MG63 (cell line): ENCODE measurements at places on chromosomes 6 and 20.

GRCh38 chr6:142153196-142153595 lies 6.1 kb downstream of the VTA1 start:
- DNase-seq = no peak

- no peak for DNase-seq
These were observed 100.8 kb downstream of the GRM4 start for GRCh38 chr6:34044945-34045595.

- peak; percentile 58 for DNase-seq
These were observed 76.7 kb downstream of the TFAP2A start for GRCh38 chr6:10338151-10338550.

DNA sequence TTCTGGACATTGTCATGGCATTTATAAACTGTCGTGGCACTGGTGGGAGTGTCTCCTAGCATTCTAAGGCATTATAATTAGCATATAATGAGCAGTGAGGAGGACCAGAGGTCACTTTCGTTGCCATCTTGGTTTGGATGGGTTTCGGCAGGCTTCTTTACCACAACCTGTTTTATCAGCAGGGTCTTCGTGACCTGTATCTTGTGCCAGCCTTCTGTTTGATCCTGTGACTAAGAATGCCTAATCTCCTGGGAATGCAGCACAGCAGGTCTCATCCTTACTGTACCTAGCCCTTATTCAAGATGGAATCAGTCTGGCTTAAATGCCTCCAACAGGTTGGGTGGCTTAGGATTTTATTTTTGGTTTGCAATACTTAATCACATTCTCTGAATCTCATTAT lies 142.7 kb upstream of the GGTLC1 start:
- no peak for DNase-seq

GRCh38 chr6:167034056-167034455 lies 34.9 kb downstream of the CEP43 start:
- DNase-seq = no peak

- DNase-seq = no peak
These were observed 27.5 kb downstream of the LAMA5 start for GRCh38 chr20:62339647-62340062.

- no peak for DNase-seq
These were observed 33.5 kb upstream of the ADIG start for GRCh38 chr20:38547288-38548085.

GRCh38 chr6:169632841-169633240 lies 69.0 kb downstream of the WDR27 start:
- DNase-seq = no peak

DNA sequence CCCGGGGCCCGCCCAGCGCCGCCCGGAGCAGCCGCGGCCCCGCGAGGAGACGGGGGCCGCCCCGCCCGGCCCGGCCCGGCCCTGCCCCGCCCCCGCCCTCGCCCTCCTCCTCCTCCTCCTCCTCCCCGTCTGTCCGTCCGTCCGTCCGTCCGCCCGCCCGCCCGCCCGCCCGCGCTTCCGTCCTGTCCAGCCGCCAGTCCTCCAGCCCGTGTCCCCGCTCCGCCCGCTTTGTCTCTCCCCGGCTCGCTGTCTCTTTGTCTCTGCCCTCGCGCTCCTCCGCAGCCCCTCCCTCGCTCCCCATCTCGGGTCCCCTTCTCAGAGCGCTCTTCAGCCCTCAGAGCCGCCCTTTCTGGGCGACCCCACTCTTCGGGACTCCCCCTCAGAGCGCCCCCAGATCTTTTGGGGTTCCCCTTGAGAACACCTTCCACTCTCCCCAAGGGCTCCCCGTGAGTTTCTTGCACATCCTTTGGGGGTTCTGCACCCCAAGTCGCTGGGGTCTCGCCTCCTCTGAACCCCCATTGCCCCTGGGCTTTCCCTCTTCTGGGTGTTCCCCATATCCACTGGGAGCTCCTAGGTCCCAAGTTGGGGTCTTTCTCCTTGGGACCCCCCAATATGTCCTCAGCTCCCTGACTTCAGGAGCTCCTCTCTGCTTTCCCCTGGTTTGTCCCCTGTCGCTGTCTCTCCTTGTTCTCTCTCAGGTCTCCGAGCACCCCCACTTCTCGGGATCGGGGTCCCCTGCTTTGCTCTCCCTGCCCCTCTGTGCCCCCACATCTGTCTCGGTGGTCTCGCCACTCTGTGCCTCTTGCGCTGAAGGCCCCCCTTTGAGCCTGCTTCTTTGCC lies 79.5 kb upstream of the MYL9 start:
- peak; percentile 81 for DNase-seq

DNA sequence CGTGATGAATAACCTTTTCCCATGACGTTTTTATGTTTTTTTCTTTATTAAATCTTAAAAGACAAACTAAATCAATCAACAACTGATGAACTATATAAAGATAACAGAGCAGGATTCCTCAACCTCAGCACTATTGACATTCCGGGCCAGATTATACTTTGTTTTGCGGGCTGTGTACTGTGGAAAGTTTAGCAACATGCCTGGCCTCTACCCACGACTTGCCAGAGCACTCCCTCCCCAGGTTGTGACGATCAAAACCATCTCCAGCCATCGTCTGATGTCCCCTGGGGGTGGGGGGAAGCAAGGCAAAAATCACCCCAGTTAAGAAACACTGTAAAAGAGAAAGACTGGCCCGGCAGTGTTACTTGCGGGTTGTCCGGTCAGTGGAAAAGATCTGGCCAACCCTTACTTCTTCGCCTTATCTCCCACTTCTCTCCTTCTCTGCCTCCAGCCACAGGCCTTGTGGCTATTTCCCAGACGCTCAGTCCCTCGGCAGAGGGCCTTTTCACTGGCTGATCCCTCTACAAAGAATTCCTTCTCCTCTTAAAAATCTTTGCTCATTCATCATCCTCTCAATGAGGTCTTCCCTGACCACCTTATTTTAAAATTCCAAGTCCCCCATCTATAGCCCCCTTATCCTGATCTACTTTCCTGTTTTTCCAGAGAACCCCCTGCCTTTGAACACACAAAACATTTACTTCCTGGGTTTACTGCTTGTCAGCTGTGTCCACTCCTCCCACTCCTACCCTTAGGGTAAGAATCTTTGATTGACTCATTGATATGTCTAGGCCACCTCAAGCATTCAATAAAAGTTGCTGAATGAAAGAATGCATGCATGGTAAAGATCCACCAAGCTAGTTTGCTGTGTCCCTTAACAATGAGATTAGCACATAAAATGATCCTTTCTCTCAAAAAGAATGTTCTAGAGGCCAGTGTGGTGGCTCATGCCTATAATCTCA lies 14.7 kb upstream of the RAB22A start:
- no peak for DNase-seq

- no peak for DNase-seq
These were observed 25.9 kb upstream of the B3GAT2 start for GRCh38 chr6:70982747-70983146.

GRCh38 chr6:110664933-110665332 lies 150.3 kb downstream of the CDK19 start:
- no peak for DNase-seq

GRCh38 chr6:153767127-153767526 lies 271.9 kb upstream of the OPRM1 start:
- DNase-seq = no peak

DNA sequence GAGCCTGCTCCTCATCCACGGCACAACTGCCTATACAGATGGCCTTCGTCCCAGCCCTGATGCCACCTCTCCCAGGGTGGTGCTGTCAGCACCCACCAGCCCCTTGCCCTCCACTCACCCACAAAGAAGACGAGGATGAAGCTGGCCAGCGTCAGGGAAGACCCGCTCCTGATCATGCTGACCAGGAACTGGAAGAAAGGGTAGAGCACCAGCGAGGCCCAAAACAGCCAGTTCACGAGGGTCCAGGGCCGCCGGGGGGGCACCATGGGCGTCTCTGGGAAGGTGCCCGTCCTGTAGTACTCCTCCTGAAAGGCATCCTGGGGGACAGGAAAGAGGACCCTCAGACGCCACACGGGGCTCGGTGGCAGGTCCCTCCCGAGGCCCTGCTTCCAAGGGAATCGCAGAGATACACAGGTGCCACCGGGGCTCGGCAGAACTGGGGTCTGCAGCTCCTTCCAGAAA lies 134.5 kb downstream of the AGPAT4 start:
- DNase-seq = no peak

- no peak for DNase-seq
These were observed 14.4 kb downstream of the MKKS start for GRCh38 chr20:10419550-10420133.

DNA sequence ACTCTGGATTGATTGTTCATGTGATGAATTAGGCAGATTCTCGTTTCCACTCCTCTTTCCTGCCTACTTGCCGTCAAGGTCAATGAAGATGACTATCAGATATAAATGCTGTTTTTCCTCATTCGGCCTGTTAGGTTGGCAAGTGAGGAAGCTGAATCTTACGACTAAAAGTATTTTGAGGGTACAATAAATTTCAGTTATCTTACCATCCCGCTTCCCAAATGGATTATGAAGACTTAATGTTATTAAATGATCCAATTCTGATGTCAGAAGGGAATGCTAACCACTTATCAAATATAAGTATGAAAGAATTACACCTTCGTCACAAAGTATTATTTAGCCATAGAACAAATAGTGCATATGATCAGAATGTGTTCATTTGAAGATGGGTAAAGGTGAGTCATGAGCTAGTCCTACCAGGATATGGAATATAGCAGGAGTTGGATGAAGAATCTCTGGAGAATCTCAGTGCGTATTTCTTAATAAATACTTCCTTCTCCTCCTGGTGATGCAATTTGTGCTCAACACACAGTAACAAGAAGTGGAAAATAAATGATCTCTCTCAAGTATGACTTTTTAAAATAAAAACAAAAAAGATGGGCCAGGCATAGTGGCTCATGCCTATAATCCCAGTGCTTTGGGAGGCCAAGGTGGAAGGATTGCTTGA lies 4.6 kb downstream of the GPLD1 start:
- no peak for DNase-seq

GRCh38 chr6:80544555-80544954 lies 438.1 kb downstream of the BCKDHB start:
- no peak for DNase-seq

DNA sequence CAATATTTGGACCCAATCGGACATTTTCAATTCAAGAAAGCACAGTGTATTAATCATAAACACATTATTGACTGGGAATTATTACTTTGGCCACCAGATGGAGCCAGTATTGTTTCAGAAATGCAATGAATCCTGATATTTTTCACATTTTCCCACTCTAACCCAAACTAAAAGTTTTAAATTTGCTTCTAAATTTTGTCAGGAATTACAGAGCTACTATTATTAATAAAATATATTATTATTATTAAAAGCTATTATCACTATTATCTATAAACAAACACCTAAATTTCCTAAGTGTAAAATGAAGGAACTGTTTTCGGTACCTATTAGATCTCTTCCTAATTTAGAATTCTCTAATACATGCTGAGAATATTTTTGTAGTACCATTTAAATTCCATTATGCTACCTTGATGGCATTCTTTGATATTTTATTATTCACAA lies 245.3 kb downstream of the OGFRL1 start:
- no peak for DNase-seq

DNA sequence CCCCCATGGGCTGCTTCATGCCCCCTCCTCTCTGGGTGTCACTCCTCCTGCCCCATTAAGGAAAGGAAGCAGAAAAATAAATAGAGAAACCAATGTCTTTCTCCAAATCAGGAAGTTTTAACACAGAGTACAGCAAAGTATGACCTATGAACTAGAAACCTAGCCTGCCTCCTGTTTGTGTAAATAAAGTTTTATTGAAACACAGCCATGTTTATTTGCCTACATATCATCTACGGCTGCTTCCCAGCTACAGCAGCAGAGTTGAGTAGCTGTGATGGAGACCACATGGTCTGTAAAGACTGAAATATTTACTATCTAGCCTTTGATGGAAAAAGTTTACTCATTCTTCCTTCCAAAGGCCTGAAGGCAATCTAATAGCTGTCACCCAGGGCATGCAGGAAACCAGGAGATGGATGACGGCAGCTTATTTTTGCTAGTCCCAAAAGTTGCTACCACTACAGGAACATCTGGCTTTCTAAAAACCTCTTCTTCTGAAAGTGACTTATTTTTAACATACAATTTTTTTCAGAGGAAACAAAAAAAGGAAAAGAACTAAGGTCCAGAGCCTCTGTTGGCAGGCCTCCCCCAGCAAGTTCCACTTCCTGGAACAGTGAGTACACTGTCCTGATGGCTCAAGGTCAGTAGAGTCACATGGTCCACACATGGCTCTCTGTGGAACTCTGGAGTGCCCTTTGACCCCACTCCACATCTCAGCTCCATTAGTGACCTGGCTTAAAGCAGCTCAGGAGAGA lies 287.8 kb downstream of the PTPRT start:
- no peak for DNase-seq

DNA sequence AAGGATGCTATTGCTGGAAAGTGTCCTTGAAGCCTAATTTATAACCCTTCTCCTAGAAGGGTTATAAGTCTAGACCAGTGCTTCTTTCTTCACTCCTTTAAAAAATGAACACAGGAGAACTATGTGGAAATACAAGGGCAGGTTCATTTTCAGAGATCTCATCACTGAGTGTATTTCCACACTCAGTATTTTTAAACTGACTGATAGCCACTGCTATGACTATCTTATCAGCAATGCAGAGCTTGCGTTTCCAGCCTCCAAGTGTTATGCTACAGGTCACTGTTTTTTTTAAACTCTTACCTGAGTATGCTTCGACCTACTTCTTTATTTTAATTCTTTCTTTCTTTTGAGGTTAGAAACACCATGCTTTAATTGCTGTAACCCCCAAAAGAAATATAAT lies 319.1 kb downstream of the ARHGAP18 start:
- DNase-seq = no peak

- DNase-seq = no peak
These were observed 44.7 kb downstream of the RGS17 start for GRCh38 chr6:153086225-153086990.

GRCh38 chr20:49804364-49804763 lies 8.3 kb upstream of the SLC9A8 start:
- DNase-seq = no peak

DNA sequence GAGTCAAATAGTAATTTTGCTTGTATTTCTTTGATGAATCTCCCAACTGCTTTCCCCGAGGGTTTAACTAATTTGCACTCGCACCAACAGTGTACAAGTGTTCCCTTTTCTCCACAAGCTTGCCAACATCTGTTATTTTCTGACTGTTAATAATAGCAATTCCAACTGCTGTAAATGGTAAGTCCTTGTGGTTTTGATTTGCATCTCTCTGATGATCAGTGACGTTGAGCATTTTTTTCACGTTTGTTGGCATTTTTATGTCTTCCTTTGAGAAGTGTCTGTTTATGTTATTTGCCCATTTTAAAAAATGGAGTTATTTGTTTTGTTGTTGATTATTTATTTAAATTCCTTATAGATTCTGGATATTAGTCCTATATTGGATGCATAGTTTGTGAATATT lies 399.8 kb upstream of the MAN1A1 start:
- DNase-seq = no peak

DNA sequence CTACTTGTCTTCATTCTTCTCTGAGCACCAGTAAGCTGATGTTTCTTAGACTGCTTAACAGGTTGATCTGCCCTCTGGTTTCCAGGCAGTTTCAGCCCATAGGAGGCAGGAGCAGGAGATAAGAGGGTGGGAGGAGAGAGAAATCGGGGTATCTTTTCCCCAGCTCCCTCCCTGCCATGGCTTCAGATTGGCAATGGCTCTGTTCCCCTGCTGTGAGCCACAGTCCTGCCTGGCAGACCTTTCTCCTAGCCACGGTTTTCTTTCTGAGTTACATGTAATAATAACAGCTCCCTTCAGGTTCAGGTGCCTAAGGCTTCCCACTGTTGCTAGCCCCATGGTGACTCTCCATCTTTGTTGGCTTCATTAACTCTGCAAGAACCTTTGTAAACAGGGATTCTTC lies 115.3 kb downstream of the CD83 start:
- no peak for DNase-seq

GRCh38 chr6:92297101-92297500 lies 1122.3 kb downstream of the EPHA7 start:
- DNase-seq = no peak
